ENCODE measurements at places on chromosomes 12 and 14. TPM values are rescaled to one million over a fixed set of nuclear protein-coding genes. Genes with fewer than 3 reads are reported as not detected.
A peak's percentile ranks its signal among the peaks of the same experiment; 100 is the strongest.

The SIX6 gene
- total RNA-seq = not detected

The ADAMTS20 gene
- not detected for total RNA-seq

The TAS2R20 gene
- total RNA-seq = 3.9 TPM

DNA sequence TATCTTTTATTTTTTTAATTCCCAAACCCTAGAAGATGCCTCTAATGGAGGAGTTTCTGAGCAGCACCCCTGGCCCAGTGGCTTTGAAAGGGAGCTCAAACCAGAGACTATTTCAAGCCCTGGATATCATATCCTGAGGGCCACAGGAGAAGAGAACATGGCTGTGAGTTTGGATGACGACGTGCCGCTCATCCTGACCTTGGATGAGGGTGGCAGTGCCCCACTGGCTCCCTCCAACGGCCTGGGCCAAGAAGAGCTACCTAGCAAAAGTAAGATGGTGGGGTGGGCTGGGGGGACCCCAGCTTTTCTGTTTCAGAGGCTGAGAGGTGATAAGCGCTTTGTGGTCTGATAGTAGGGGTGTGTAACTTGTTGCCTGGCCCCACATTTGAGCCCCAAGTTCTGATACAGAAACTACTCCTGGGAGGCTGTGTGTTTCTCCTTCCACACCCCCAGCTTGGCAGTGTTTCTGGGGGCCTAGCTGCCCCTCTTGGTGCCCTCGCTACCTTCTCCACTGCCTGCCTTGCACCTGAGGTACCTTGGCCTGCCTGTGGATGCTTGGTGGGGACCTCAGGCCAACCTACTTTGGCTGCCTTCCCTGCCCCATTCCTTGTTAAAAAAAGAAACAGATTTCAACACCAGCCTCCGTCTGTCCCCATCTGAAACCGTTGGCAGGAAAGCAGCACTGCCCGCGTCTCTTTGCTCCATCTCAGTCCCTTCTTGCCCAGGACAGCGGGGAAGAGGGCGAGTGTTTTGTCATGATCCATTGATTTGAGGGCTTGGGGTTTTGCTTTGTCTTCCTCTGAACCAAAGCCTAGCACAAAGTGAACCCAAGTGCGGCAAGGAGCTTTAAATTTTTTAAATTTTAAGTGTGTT lies 5.7 kb downstream of the TPCN1 start:
- ATAC-seq = peak; percentile 47

DNA sequence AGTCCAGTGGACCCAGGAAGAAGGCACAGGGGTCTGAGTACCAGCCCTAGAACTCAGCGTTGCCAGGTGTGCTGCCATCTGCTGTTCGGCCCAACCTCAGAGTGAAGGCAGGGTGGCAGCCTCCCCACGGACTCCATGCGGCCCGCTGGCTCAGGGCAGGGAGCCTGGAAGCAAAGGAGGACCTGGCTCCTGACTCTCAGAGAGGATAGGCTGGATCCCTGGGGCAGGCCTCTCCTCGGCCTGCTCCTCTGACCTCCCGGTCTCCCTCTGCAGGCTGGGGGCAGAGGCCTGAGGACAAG lies 10.1 kb downstream of the MCRS1 start:
- ATAC-seq = no peak

DNA sequence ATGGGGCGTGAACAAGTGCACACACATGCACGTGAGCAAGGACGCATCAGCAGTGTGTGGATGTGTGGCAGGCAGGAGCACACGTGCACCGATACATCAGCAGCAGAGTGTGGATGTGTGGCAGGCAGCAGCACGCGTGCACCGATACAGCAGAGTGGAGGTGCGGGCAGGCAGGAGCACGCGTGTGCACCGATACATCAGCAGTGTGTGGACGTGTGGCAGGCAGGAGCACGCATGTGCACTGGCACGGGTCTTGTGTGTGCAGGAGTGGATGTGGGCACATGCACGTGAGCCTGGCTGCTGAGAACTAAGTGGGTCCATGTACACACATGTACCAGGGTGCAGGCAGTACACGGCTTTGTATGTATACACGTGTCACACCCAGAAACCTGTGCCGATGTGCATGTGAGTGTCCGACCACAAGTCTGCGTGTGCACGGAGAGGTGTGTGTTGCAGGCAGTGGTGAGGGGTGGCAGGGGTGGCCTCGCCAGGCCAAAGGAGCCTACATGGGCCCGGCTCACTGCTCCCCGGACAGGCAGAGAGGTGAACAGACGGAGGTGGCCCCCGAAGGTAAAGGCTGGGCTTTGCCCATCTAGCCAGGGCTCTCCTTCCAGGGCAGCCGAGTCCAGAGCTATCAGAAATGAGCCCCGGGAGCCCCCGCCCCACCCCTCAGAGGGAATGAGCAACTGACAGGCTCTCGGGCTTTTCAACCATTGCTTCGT lies 53.9 kb downstream of the RFLNA start:
- no peak for ATAC-seq

DNA sequence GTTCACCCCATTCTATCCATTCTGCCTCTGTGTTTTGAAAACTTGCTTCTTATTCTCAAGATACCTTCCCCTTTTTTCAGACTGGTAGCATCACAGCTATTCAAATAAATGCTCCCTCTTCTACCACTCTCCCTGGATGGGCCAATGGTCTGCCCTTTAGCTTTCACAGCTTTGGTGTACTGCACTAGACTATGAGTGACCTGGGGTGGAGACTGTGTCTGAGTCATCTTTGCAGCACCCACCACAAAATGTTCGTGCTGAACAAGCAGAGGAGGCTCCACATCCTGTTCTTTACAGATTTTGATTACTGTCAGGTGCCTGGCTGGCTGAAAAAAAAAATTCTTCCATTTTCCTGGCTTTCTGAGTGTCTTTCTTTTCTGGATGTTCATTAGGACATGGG lies 1104.1 kb upstream of the TMEM132C start:
- ATAC-seq = no peak

DNA sequence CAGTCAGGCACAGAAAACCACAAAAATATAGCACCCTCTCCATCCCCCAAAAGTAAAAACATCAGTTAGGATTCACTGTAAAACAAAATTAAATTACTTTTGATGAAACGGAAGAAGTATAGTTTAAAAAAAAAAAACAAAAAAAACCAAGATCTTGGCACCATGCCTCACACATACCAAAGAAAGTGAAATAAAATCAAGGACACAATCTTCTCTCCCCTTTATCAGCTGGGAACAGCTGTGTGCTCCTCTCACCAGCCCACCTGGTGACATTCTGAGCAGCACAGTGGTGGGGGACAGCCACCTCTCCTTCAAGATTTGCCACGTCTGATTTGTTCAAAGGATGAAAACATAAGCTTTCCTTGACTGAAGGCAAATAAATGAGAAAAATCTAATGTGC lies 55.5 kb downstream of the ESR2 start:
- no peak for ATAC-seq

DNA sequence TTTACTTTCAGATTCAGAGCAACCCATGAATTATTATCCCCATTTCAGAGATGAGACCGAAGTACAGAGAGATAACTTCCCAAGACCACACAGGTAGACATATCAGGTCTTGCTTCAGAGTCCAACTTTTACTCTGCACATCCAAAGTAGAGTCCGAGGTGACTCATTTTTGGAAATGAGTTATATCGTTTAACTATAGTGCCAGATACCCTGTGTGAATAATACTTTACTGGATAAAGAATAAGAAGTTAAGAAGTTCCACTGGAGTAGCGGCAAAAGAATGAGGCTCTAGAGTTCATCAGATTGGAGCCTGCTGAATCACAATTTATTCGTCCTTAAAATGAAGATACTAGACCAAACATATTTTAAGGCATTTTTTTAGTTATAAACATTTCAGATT lies 124.7 kb downstream of the EPS8 start:
- ATAC-seq = no peak

- no peak for ATAC-seq
Observed at GRCh38 chr12:54262403-54262925, 17.5 kb downstream of the CBX5 start.

GRCh38 chr14:33629792-33630191 lies 321.1 kb downstream of the EGLN3 start:
- no peak for ATAC-seq

DNA sequence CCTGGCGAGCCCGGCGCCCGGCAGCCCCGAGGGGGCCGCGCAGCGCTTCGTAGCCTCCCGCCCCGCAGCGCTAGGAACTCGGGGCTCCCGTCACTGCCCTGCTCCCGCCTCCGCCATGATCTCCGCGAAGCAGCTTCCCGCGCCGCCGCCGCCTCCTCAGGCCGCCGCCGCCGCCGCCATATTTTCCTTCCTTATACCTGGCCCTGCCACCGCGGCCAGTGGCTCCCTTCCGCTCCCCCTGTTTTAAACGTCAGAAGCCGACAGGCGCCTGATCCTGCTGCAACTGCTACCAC lies 286 bp downstream of the PPP4R3A start:
- ATAC-seq = peak; percentile 27
